Fibroblast of the aortic adventitia (primary cell): ENCODE measurements at places on chromosomes 4 and X. TPM values are rescaled to one million over a fixed set of nuclear protein-coding genes. Genes with fewer than 3 reads are reported as not detected.

PRRG3 gene
- 0.45 and 0.49 TPM in 2 replicates for total RNA-seq

C1QTNF7 gene
- total RNA-seq, result 0.18 and 11.8 TPM in 2 replicates

PAQR3 gene
- total RNA-seq, result 2.9 and 15.8 TPM in 2 replicates

FRMD7 gene
- not detected in 2 replicates for total RNA-seq

FRAS1 gene
- total RNA-seq, result 1.9 and 16.8 TPM in 2 replicates

GRCh38 chr4:8348071-8348470 lies 78.5 kb downstream of the HTRA3 start:
- DNase-seq, result no peak

GRCh38 chr4:131046821-131047220 lies 1950.9 kb downstream of the C4orf33 start:
- no peak for DNase-seq

GRCh38 chrX:45602151-45602550 lies 401.5 kb upstream of the DIPK2B start:
- peak; percentile 37 for DNase-seq

DNA sequence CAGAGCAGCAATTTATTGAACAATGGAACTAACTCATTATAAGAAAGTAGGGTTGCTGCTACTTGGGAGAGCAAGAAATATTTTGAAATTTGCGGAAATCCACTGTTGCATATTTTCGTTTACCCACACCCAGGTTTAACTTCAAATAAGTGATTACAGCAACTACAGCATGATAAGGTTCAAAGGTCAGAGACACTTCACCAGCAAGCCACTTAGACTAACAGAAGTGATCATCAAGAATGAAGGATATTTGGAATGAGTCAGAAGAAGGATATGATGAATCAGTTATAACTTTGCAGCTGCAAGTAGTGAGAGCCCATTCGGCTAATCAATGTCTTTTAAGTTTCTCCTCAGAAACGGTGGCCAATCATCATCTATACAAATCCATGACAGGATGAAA lies 199.3 kb downstream of the TMA16 start:
- DNase-seq, result no peak

DNA sequence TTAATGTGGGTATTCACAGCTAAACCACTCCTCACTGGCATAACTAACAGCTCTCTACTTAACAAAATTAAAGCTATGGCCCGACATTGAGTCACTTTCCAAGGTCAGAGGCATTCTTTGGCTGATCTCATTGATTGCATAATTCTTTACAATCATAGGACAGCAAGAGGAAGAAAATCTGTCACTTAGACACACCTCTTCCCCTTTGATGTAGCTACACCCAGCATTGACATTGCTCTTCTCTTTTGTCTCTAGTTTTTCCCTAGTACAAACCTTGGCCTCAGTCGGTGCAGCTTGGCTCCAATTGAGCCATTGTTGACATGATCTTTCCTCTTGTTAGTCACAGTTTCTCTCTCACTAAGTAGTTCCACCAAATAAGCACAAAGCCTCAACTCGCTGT lies 313.3 kb upstream of the ACTRT1 start:
- DNase-seq, result no peak

DNA sequence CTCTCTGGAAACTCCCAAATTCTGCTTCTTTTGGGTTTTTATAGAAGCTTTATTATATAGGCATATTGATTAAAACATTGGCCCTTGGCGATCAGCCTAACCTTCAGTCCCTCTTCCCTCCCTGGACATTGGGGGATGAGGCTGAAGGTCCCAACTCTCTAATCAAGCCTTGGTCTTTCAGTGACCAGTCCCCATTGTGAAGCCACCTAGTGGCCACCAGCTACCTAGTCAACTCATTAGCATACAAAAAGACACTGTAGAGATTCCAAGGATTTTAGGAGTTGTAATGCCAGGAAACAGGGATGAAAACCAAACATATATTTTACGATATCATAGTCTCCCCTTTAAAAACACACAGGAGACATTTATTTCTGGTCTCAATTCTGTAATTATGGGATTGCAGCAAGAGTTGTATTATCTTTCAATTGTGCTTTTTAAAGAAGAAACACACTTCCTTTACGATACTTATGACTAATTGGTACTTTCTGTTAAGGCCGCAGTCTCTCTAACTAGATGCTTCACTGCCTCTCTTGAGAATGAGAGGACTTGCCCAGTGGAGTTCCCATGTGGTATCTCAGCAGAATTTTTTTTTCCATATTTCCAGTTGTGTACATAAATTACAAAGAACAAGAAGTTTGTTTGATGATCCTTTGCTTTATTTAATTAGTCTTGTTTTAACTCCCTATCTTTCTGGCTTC lies 58.2 kb downstream of the WDR17 start:
- DNase-seq, result peak; percentile 8

DNA sequence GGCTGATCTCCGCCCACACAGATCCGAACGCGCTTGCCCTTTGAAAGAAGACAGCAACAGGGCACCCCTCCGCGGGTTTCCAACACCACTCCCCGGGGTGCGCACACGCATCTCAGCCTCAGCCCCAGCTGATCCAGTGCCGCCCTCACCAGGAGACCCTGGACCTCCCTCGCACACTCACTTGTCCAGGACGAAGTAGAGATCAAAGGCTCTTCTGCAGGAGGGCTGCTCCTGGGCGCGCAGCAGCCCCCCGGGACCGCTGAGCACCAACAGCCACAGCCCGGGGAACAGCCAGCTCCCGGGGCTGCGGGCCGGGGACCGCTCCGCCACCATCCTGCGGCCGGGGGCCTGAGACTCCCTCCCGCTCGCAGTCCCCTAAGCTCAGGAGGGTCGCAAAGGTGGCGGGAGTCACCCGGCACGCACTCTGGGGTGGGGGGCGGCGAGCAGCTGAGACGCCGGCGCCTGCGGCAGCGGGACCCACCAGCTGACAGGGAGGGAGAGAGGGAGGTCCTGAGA lies 743 bp downstream of the ANTXR2 start:
- DNase-seq, result no peak

DNA sequence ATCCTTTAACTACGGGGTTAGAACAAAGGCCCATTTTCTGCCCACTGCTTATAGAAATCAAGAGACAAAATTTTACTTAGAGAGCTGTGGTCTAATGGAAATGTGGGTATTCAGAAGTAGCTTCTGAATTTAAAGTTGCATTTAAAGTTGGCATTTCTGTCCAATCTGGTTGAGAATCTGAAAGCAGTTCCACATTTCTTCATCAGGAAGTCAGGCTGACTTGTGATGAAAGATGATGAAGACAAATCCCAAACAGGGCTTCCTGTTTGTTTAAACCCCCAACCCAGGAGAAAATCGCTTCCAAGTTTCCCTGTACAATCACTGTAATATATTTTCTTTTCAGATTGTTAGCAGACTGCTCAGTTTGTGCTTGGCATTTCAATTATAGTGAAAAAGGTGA lies 345.3 kb downstream of the SPRY1 start:
- DNase-seq, result peak; percentile 31
